ENCODE measurements at places on chromosomes 6 and 20.

GRCh38 chr20:48752963-48753362, 74.8 kb downstream of the PREX1 start:
- DNase-seq = no peak

- DNase-seq = no peak
Observed at GRCh38 chr6:167706313-167707109, 120.2 kb upstream of the AFDN start.

DNA sequence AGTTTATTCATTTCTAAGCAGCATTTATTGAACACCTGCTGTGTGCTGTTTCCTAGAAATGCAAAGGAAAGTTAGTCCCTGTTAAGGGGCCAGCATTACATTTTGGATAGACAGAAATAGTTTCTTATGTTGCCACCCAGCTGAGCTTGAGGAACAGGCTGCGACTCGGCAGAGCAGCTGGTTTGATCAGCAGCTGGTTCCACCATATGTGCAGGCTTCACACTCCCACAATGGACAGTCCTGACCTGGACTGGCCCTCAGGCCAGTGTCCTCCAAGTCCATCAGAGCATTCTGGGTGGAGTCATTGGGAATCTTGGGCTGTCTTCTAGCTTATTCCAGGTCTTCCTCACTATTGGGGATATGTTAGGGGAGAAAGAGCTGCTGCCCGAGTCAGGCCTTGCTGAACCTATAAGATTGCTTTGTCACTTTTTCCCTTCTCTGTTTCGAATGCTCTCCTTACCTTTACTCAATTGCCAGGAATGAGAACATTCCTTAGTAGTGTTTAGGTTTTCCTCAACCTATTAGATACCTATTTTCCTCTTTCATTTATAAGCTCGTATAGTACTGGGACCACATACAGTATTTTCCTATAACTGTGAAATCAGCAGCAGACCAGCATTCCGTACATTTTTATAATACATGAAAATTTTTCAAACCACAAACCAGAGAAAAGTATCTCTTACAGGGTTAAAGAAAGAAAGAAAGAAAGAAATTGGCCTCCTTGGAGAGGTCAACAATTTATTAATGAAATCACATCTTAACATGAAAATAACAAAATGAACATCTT, 203.0 kb downstream of the FARS2 start:
- DNase-seq = no peak

DNA sequence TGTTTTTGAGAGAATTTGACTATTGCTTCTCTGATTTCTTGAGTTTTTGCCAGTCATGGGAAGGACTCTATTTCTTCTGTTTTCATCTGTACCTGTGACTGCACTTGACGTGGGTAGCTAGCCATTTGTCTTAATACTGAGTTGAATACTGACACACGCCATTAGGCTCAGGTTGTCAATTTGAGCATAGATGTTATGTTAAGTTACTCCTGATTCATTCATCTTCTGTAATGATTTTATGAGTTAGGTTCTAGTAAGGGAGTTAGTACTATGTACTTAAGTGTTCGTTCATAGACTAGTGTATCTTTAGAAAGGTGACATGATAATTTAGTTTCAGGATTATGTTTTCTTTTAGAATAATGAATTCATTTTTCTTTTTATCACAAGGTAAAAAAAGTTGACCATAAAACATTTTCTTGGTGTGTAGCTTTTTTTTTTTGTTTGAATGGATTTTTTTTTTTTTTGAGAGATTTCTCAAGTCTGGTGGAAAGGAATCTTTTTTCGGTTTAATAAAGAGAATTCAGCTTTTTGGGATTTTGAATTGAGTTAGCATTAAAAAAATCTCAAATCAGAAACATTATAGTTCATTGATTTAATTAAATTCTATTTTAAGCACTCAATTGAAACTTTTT, 1.7 kb downstream of the AFDN start:
- DNase-seq = no peak

GRCh38 chr20:3509064-3509463, 38.2 kb downstream of the ATRN start:
- DNase-seq = no peak

DNA sequence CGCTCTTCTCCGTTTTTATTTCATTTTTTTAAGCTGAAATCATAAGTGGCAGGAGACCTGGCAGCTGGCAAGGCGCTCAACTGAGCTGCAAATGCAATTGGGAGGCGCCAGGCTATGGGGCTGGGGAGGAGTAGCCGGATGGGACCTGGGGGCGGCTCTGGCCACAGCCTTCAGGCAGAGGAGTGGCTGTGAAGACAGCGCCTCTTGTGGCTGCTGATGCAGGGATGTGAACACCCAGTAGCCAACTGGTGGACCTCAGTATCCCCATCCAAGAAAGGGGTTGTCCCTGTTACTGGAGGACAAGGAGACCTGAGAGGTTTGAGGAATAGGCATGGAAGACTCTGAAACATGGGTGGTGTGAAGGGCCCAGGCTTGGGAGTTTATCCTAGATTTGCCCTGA, 12.6 kb downstream of the KCNK17 start:
- no peak for DNase-seq

DNA sequence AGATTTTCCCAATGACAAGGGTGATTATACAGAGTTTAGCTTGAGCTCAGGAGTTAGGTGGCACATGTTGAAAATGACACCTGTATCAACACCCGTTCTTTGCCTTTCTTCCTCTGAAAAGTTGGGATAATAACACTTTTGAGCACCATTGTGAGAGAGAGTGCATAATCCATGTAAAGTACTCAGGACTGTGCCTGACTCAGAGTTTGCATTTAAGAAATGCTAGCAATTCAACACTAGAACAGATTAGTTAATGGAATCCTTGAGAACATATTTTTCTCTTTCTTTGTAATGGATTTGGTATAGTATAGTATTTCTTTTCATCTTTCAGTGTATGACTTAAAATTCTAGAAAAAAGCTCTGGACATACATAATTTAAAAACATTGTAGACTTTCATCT, 449.2 kb downstream of the GJA1 start:
- DNase-seq = no peak

DNA sequence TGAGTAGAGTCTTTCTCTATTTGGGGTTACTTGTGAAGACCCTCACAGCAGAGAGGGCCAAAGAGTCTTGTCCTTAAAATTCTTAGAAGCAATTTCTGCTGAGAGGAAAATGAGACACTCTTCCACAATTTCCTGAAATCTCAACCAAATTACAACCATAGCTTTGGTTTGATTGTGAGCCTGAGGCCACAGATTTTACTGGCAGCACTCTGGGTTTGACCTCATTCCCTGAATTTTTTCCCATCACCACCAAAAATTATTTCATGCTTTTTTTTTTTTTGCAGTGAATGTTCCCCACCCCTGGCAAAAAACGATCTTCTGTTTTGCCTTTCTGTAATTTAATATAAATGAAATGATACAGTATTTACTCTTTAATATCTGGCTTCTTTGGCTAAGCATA, 125.5 kb downstream of the THEMIS start:
- no peak for DNase-seq

DNA sequence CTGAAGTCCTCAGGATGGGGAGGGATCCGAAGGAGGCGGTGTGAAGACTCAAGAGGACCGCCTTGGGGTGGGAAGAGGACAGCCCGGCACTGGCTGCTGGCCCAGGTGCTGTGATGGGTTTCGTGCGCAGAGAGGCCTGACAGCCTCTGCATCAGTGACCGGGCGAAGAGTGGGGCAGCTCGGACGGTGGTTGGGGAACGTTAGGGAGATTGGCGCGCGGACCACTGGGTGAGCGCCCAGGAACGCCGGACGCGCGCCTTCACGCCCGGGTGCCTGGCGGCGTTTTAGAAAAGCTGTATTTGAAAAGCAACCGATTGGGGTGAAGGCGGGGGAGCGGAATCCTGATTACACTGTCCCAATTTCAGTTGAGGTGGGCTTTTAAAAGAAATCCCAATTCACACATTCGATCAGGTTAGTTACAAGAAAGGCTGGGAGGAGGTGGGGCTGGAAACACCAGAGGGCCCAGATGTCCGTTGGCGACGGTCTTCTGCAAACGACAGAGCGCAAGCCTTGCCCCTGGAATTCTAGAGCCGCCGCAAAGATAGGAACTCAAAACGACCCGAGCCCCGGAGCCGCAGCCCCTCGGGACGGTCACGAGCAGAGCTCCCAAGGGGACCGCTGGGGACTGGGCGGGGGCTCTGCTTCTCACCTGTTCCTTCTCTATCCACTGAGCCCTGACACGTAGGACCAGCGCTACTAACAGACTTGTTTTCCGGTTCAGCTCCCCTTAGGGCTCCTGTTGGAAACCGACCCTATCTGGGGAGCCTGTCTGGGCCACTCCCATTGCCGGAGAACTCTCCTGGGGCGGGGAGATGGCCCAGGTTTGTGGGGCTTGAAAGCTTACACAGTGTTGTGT, 8.5 kb upstream of the TRIM40 start:
- DNase-seq = no peak

DNA sequence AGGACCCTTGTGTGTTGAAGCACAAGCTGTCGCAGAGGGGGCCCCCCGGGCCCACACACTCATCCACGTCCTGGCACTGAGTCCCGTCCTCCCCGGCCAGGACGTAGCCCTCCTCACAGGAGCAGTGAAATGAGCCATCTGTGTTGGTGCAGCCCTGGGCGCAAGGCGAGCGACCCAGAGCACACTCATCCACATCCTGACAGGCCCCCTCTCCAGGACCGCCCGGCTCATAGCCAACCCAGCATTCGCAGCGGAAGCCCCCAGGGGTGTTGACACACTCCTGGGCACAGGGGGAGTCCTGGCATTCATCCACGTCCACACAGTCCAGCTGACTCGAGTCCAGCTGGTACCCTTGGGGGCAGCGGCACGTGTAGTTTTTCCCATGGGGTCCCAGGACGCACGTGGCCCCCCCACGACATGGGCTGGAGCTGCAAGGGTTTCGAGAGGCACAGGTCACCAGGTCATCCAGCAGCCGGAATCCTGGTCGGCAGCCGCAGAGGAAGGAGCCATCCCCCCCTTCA, 1.2 kb downstream of the CD93 start:
- DNase-seq = no peak

GRCh38 chr6:113361014-113361645, 496.0 kb upstream of the MARCKS start:
- no peak for DNase-seq

- no peak for DNase-seq
Observed at GRCh38 chr6:9044426-9044825, 609.1 kb upstream of the SLC35B3 start.

Measured in putamen (tissue), 1 donor.